ENCODE measurements at places on chromosomes 1 and 21. TPM values are rescaled to one million over a fixed set of nuclear protein-coding genes. Genes with fewer than 3 reads are reported as not detected.

The ABCG1 gene
- 7.7 TPM for polyA plus RNA-seq

The HORMAD1 gene
- polyA plus RNA-seq, result not detected

The PCSK9 gene
- 4.3 TPM for polyA plus RNA-seq

The NRIP1 gene
- polyA plus RNA-seq, result 44.4 TPM

The XCL2 gene
- not detected for polyA plus RNA-seq

The NGF gene
- 3.9 TPM for polyA plus RNA-seq

The TFF1 gene
- not detected for polyA plus RNA-seq

The C4BPA gene
- polyA plus RNA-seq, result 0.14 TPM

DNA sequence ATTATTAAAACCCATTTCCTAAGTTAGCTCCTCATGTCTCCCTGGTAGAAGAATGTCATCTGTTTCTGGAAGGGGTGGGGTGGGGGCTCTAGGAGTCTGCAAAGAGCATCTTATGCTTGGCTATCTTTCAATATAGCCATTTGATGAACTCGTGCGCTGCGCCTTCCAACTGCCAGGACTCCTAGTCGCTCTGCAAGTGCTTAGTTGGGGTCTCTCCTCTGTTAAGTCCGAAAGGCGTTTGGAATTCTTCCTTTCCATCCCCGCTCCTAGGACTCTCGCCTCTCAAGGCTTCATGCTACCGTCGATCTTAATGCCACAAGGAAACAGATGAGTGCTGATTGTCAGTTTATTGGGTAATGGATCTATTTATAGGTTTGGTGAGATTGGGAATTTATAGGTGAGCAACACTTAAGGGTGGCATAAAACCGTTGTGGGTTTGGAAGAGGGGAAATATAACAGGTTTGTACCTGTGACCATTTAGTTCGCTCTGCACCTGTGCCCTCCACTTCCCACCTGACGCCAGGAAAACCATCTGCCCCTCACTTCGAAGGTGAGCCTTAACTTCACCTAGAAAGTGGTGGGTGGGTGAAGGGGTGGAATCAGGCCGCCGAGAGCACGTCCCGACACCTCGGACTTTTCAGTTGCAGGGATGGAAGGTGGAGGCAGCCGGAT is 1.1 kb downstream of the KCNH1 start:
- DNase-seq, result peak; percentile 5

GRCh38 chr1:109989506-109990301 is 5.1 kb downstream of the AHCYL1 start:
- DNase-seq, result no peak

GRCh38 chr1:69263921-69264391 is 303.8 kb upstream of the LRRC7 start:
- peak; percentile 69 for DNase-seq

GRCh38 chr1:225903623-225904022 is 14.7 kb upstream of the LEFTY1 start:
- no peak for DNase-seq

DNA sequence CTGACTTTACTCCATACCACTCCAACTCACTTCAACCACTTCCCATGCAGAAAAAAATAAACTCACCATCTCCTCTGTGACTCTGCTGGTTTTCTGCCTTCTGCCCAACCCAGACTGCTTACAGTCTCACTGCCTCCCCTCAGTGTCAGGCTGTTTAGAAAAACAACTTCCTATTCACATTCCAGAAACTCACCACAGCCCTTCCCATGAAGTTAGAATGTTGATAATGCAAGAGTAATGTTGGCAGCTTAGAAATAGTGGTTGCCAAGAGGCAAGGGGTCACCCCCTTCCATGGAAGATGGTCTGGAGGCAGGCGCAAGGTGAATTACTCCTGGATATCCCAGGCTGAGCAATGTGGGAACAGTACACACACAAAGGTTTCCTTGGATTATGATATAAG is at the start of gene SELP:
SELP (minus strand) TSS at position 119 of the 400 bp plus-strand sequence; CDS start at position 69, 50 bp downstream.
- DNase-seq, result no peak

- no peak for DNase-seq
Measured at GRCh38 chr21:46095814-46096595, 1.9 kb upstream of the COL6A2 start.

GRCh38 chr1:33703464-33703863 is 160.4 kb upstream of the HMGB4 start:
- no peak for DNase-seq

DNA sequence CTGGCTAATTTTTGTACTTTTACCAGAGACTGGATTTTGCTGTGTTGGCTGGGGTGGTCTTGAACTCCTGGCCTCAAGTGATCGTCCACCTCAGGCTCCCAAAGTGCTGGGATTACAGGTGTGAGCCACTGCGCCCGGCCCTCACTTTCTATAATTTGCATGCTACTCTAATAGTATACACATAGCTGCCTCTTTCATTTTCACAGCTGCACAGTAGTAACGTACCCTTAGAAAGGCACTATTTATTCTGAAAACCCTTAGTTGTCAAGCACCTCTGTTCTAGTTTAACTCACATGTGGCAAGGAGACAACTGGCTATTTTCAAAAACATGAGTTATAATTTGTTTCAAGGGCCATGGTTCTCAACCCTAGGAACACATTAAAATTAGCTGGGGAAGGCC is 17.2 kb downstream of the TPM3 start:
- DNase-seq, result no peak

- no peak for DNase-seq
Measured at GRCh38 chr1:70436622-70437251, 25.7 kb downstream of the CTH start.

- no peak for DNase-seq
Measured at GRCh38 chr21:40853956-40854688, 7.2 kb upstream of the DSCAM start.

GRCh38 chr1:88529581-88529980 is 154.5 kb upstream of the PKN2 start:
- DNase-seq, result no peak

DNA sequence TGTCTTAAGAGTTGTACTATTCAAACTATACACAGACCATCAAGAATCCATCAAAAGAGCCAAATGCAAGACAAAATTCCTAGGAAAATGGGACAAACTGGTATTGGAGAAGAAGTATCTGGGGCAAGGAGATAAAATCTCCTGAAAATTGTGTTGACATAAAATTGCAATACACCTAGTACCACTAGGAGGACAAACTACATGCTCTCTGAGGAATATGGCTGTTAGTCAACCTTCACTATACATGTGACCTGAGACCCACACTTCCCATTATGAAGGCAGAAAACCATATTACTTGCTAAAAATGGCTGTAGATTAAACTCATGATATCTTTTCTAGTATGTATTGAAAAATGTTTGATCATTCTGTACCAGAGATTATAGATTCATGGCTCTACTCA is 30.0 kb downstream of the IRF2BP2 start:
- DNase-seq, result no peak

GRCh38 chr1:236489710-236490377 is 33.9 kb upstream of the LGALS8 start:
- DNase-seq, result peak; percentile 19

DNA sequence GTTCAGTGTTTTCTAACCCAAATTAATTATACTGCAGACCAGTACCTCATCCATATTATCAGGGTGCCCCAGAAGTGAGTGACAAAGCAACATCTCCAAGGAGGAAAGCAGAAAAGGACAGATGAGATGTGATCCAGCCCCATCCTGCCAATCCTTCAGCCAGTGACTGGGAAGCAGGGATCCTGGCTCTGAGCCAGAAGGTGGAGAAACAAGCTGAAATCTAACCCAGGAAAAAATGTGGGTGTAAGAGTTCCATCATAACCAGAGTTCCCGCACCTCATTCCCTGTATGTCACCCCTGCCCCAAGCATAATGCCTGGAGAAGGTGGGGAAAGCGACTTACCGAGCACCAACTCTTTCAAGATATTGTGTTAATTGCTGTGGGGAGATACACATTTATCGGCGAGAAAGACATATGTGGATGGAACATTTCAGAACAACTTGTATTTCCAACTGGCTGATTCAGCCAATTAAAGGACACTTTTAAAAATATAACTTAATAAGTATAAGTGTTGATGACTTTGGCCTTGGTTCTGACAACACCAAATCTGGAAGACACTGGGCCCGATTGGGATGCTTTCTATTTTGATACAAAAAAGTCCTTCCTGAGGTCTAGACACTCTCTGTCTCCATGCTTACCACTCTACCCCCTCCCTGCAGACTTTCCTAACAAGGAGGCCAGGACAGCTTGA is 14.9 kb downstream of the PLEKHA6 start:
- DNase-seq, result no peak

DNA sequence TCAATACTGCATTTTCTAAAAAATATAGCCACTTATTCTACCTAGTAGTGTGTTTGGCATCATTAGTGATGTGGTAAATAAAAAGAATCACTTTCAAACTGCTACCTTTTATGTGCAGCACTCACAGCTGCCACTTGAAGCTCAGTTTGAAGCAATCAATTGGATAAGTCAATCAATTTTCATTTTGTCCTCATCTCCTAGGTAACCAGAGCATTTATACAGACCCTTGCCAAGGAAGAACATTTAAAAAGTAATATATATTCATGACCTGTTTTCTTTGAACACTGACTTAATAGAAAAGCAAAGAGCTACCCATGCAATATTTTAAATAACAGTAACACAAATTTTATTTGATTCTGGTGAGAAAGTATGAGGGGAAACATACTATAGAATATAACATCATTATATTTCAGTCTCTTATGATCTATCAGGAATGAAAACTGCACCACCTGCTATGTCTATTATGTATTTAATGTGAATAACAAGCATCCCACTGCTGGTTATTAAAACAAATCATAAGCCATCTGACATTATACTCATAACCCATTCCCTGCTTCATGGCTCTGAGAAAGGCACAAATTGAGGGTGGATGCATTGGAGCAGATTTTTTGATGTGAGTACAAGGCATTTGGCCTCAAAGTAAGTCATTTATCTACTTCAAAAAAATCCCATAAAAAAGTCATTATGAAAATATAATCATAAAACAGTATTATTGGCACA is 168.4 kb upstream of the C21orf91 start:
- DNase-seq, result peak; percentile 73

GRCh38 chr21:42793774-42794173 is 85.6 kb downstream of the WDR4 start:
- DNase-seq, result no peak

DNA sequence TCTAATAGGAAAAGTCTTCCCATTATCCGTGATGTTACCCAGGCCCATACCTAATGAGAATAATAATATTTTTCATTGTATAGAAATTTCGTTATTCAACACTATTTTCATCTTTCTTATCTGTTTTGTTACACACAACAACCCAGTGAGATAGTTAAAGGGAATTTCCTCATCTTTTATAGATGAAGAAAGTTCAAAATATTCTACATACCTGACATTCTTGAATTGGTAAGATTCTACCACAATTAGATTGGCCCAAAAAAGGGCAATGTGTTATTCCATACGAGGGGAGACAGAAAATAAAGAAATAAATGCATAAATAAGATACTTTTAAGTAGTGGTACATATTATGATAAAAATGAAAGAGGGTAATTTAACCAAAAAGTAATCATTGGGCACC is 405.5 kb upstream of the ADAMTS5 start:
- no peak for DNase-seq

- no peak for DNase-seq
Measured at GRCh38 chr21:32233055-32233546, 45.7 kb downstream of the MIS18A start.

DNA sequence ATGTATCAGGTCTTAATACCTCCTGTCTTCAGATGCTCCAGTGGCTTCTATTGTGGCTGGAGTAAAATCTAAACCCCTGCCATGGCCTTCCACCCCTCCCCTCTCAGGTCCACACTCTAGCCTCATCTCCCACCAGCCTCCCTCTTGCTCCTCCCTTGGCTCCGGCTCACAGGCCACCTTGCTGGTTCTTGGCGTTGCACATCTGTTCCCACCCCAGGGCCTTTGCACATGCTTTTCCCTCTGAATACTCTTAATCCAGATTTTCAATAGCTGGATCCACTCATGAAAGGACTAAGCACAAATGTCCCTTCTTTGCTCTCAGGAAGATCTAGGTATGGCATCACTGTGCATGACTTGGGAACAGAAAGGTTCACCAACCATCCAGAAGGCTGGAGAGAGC is 415.4 kb upstream of the VAMP3 start:
- DNase-seq, result no peak

DNA sequence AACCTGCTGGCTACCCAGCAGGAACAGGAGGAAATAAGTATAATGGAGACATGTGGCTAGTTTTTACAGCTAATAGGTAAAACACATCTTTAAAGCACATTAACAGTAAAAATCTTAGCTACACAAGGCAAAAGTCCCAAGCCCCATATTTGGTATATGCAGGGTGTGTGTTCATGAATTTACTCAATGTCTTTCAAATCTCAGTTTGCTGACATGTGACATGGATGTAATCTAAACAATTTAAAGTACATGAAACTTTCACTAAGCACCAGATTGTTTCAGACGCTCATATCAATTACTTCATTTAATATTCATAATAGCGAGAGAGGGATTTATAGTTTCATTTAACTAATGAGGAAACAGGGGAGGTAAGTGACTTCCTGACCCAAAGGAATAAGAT is 3.9 kb downstream of the TACSTD2 start:
- DNase-seq, result no peak

DNA sequence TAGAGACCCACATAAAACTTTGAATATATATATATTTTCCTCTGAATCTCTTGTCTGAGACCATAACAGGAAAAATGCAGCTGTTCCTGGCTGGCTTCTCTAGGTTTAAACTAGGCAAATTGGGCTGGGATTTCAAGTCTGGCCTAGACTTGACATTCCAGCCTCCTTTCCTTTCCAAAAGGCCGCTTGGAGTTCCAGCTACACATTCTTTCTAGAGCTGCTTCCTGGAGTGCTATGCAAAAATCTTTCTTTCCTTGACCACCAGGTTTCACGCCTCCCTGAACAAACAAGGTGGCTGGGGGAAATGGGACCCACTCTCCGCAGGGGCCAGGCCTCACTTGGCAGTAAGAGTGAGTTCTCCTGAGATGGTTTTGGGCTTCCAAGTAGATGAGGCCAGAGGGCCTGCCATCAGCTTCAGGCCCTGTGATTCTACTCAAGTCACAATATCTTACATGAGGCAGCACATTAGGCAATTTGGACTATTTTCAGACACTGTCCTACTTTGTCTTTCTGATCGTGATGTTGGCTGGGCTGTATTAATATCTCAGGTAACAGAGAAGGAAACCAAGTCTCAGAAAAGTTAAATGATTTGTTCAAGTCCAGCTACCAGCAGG is 102.4 kb downstream of the FAM78B start:
- DNase-seq, result peak; percentile 86
